ENCODE measurements at places on chromosomes 7 and 10. TPM values are rescaled to one million over a fixed set of nuclear protein-coding genes. Genes with fewer than 3 reads are reported as not detected.

LDB3 gene
- 2.6 TPM for polyA plus RNA-seq

CYP26A1 gene
- polyA plus RNA-seq: 0.15 TPM

TMEM176A gene
- polyA plus RNA-seq: not detected

UCN3 gene
- polyA plus RNA-seq: not detected

TEX47 gene
- not detected for polyA plus RNA-seq

SPDYE11 gene
- polyA plus RNA-seq: not detected

NPFFR1 gene
- not detected for polyA plus RNA-seq

STEAP2 gene
- 1.8 TPM for polyA plus RNA-seq

TSPAN13 gene
- polyA plus RNA-seq: 5.0 TPM

IFT22 gene
- polyA plus RNA-seq: 27.3 TPM

ARID5B gene
- 43.7 TPM for polyA plus RNA-seq

SPDYE2B gene
- polyA plus RNA-seq: not detected

PDE1C gene
- polyA plus RNA-seq: 10.9 TPM

All from IMR-90 (cell line).